ENCODE measurements at places on chromosomes 16 and 17. TPM values are rescaled to one million over a fixed set of nuclear protein-coding genes. Genes with fewer than 3 reads are reported as not detected.

NLRC5 gene
- 842 TPM for total RNA-seq

RTN4RL1 gene
- 0.35 TPM for total RNA-seq

STX4 gene
- 80.7 TPM for total RNA-seq

HOXB6 gene
- total RNA-seq = not detected

LYRM9 gene
- 7.5 TPM for total RNA-seq

PRSS21 gene
- not detected for total RNA-seq

FBXO47 gene
- total RNA-seq = not detected

NKD1 gene
- 2.4 TPM for total RNA-seq

ZACN gene
- total RNA-seq = 0.42 TPM

TP53TG3C gene
- not detected for total RNA-seq

PRRT2 gene
- 1.9 TPM for total RNA-seq

HCRT gene
- total RNA-seq = not detected

TBC1D3H gene
- total RNA-seq = not detected

CDYL2 gene
- 37.6 TPM for total RNA-seq

TMEM204 gene
- total RNA-seq = 25.8 TPM

SAMD14 gene
- total RNA-seq = 0.96 TPM

CCDC92B gene
- total RNA-seq = 0.12 TPM

IL17C gene
- total RNA-seq = 1.2 TPM

KRT28 gene
- not detected for total RNA-seq

MT1F gene
- total RNA-seq = 6.8 TPM

SNAI3 gene
- 10.4 TPM for total RNA-seq

PRAC2 gene
- not detected for total RNA-seq

HID1 gene
- 5.6 TPM for total RNA-seq

DRC3 gene
- total RNA-seq = not detected

NEUROD2 gene
- total RNA-seq = not detected

DNAI2 gene
- total RNA-seq = 1.5 TPM

CETP gene
- not detected for total RNA-seq

TEX19 gene
- total RNA-seq = not detected

KRTAP1-5 gene
- not detected for total RNA-seq

KRTAP4-5 gene
- total RNA-seq = not detected

SGCA gene
- not detected for total RNA-seq

CCL15 gene
- total RNA-seq = not detected

KRTAP3-2 gene
- not detected for total RNA-seq

GPR142 gene
- not detected for total RNA-seq

VAT1L gene
- total RNA-seq = not detected

CMTM2 gene
- 0.49 TPM for total RNA-seq

RRAD gene
- total RNA-seq = 0.35 TPM

CNGB1 gene
- not detected for total RNA-seq

ZFPM1 gene
- total RNA-seq = 30.2 TPM

CSH1 gene
- total RNA-seq = 11.7 TPM

ABCA8 gene
- not detected for total RNA-seq

ANKRD40CL gene
- total RNA-seq = not detected

Measured in CD4-positive, CD25-positive, alpha-beta regulatory T cell (primary cell).